Stimulated activated CD8-positive, alpha-beta memory T cell treated with anti-CD3 and anti-CD28 coated beads, Interleukin-4, amount 100 ng/mL, for 1 hour (primary cell): ENCODE measurements at places on chromosomes 13 and 19.

DNA sequence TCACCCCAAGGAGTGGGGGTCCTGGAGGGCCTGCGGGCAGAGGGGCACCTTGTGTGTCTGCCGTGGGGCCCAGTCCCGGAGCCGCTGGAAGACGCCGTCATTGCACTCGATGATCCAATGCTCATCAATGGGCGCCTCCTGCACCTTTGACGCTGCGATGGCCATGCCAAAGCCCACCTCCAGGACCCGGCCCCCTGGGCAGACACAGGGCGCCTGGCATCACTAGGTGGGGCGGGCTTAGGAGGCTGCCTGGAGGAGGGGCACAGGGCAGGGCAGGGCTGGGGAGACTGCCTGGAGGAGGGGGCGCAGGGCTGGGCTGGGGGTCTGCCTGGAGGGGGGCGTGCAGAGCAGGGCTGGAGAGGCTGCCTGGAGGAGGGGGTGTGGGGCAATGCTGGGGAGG is 1.6 kb downstream of the GAMT start:
- DNase-seq = no peak

DNA sequence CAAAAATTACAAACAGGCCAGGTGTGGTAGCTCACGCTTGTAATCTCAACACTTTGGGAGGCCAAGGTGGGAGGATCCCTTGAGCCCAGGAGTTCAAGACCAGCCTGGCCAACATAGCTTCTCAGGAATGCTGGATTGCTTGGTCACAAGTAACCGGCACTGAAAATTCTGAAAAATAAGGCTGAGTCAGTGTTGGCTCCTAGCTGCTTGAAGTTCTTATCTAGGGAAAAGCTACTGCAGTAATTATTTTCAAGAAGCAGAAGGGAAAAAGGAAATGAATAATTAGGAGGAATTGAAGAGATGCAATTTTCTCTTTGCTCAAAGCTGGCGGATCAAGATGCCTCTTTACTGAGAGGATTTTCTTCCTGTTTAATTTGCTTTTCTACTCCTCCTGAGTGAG is 75.0 kb upstream of the GTF3A start:
- no peak for DNase-seq

GRCh38 chr13:114072421-114072820 is 60.0 kb downstream of the RASA3 start:
- DNase-seq = no peak

DNA sequence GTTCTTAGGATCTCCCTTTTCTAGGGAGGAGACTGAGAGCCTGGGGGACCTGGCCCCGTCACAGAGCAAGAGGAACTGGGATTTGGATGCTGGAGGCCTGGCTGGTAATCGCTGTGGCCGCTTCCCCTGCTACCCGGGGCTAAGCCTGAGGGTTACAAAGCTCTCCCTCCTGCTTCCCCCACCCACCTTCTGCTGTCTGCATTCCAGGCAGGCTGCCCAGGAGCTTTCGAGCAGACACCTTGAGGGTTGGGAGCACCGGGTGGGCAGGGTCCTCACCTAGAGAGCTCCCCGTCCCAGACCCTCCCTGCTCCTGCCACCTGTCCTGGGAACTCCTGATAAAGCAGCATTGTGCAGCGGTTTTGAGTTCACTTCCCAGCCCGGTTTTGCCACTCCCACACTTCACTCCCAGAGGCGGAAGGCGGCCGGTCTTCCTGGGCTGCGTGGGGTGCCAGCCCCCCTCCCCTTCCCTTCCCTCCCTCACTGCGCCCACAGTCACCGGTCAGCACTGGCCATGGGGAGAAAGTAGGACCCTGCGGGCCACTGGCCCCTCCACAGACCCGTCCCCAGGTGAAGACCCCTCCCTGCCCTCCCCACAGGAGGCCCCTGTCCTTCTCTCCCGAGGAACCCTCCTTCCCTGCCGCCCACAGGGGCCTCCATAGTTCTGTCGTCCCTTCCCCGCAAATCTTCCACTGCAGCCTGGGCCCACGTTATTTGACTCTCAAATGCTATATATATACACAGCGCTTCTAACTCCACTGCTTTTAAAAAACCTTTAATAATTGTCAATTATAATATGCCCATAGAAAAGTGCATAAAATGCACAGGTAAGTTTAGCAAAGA is 8.1 kb downstream of the PAK4 start:
- DNase-seq = no peak

DNA sequence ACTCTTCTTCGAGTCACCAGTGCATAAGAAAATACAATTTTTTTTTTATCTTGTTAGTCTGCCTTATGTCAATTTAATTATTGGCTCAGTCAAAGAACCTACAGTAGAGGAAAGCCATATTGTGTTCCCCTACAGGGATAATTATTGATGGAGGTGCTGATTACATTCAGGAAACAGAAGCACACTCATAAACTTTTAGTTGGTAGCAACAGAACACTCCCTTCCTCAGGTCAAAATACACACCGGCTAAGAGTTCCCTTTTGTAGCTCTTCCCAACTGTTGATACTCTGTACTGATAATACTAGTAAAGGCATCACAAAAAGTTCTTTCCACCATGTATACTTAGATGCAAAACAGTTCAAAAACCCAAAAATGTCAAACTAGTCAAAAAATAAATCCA is 18.4 kb downstream of the FOXO1 start:
- DNase-seq = no peak

- DNase-seq = no peak
These were observed 51.0 kb upstream of the RCBTB2 start for GRCh38 chr13:48583859-48584311.

DNA sequence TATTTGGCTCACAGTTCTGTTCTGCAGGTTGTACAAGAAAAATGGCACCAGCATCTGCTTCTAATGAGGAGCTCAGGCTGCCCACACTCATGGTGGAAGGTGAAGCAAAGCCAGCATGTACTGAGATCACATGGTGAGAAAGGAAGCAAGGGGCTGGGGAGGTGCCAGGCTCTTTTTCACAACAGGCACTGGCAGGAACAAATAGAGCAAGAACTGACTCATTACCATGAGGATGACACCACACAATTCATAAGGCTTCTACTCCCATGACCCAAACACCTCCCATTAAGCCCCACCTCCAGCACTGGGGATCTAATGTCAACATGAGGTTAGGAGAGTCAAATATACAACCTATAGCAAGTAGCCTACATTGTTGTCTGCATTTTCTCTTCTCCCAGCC is 522.6 kb downstream of the RFC3 start:
- DNase-seq = no peak
